Gastroesophageal sphincter (tissue), 4 donors: ENCODE measurements at places on chromosomes 11 and 22. TPM values are rescaled to one million over a fixed set of nuclear protein-coding genes. Genes with fewer than 3 reads are reported as not detected.

DNA sequence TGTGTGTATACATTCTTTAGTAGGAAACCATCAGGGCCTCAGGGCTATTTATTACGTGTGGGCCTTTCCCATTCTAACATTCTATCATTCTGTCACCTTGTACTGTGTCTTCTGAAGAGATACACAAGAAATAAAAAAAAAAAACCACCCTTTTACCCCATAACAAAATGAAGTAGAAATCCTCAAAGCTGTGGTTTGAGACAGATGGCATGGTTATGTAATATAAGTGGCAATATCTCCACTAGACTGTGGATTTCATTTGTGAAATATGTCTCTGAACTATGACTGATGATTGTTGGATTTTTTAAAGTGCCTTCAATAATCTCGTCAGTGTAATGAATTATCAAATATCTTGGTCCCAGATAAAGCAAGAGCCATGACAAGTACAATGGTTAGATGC, 150.0 kb upstream of the BLID start:
- no peak for ATAC-seq

GRCh38 chr11:35141571-35141971, 2.6 kb downstream of the CD44 start:
- ATAC-seq = no peak

GRCh38 chr11:44561275-44561805, 4.1 kb upstream of the CD82 start:
- ATAC-seq = no peak

- no peak for ATAC-seq
Measured at GRCh38 chr11:87812571-87813365, 362.5 kb downstream of the RAB38 start.

GRCh38 chr11:1401656-1402221, 12.0 kb downstream of the BRSK2 start:
- ATAC-seq = peak; percentile 30

OR56A1 gene
- not detected for total RNA-seq

ESAM gene
- total RNA-seq = 27.2 TPM

TPBGL gene
- not detected for total RNA-seq

PUS3 gene
- total RNA-seq = 7.8 TPM

MS4A1 gene
- total RNA-seq = 0.12 TPM

F2 gene
- total RNA-seq = not detected

TSKU gene
- 36.1 TPM for total RNA-seq

ARHGEF12 gene
- 135 TPM for total RNA-seq
